ENCODE measurements at places on chromosomes 13 and 19. TPM values are rescaled to one million over a fixed set of nuclear protein-coding genes. Genes with fewer than 3 reads are reported as not detected.

The ZNF320 gene
- total RNA-seq, result not detected

The PLIN4 gene
- 0.10 TPM for total RNA-seq

The KLK8 gene
- not detected for total RNA-seq

The C19orf67 gene
- not detected for total RNA-seq

The CYP2F1 gene
- not detected for total RNA-seq

The WDR88 gene
- not detected for total RNA-seq

The IFNL1 gene
- 0.10 TPM for total RNA-seq

The FCAR gene
- not detected for total RNA-seq

The ZNF177 gene
- total RNA-seq, result 0.44 TPM

The CACNA1A gene
- total RNA-seq, result 0.03 TPM
